ENCODE measurements at places on chromosomes 5 and 9.

GRCh38 chr9:652914-653313 lies 188.6 kb upstream of the DMRT1 start:
- DNase-seq, result no peak

- DNase-seq, result no peak
These were observed 221.3 kb downstream of the NPR3 start for GRCh38 chr5:32932241-32932935.

DNA sequence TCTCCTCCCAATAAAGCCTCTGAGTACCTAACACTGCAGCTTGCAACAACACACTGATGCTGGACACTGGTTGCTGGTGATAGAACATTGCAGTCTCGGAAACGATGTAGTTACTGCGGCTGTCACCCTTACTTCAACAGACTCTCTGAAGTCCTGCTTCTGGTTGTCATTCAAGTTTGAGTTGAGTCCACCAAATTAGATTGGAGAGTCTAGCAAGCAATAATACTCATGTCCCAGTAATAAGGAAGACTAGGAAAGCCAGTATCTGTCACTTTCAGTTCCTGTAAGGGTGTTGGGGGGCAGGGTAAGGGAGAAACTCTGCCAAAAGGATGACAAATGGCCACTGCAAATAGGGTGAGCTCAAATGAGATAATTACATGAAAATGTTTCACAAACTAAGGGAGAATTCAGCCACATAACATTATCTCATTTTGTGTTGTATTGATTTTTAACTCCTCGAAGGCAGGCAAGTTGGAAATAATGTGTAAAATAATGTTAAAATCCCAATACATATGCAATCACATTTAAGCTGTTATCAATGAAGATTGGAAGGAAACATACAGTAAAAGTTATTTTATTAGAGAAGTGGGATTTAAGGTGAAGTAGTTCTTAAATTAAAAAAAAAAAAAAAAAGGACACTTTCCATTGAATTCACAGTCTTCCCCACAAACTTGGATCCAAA lies 849 bp upstream of the IFT74 start:
- DNase-seq, result no peak

GRCh38 chr5:67140413-67140812 lies 56.2 kb downstream of the CD180 start:
- DNase-seq, result no peak

DNA sequence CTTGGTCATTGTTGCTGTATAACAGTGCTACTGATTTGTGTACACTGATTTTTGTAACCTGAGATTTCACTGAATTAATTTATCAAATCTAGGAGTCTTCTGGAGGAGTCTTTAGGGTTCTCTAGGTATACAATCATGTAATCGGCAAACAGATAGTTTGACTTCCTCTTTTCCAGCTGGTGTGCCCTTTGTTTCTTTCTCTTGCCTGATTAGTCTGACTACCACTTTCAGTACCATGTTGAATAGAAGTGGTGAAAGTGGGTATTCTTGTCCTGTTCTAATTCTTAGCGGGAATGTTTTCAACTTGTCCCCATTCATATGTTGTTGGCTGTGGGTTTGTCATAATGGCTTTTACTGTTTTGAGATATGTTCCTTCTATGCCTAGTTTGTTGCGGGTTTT lies 24.7 kb upstream of the RANBP6 start:
- no peak for DNase-seq

DNA sequence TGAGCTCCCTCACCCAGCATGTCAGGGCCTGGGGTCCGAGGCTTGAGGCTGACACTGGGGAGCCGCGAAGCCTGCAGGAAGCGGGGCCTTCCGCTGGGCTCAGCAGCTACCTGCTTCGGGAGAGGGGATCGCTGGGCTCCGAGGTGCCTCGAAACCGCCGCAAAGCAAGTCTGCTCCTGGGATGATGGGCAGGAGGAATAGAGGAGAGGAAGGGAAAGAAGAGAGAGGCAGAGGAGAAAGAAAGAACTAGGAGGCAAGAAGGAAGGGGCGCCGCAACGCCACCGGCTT lies 1.5 kb upstream of the PRDM12 start:
- DNase-seq, result no peak

GRCh38 chr5:92887254-92887653 lies 693.8 kb downstream of the NR2F1-AS1 start:
- DNase-seq, result no peak

DNA sequence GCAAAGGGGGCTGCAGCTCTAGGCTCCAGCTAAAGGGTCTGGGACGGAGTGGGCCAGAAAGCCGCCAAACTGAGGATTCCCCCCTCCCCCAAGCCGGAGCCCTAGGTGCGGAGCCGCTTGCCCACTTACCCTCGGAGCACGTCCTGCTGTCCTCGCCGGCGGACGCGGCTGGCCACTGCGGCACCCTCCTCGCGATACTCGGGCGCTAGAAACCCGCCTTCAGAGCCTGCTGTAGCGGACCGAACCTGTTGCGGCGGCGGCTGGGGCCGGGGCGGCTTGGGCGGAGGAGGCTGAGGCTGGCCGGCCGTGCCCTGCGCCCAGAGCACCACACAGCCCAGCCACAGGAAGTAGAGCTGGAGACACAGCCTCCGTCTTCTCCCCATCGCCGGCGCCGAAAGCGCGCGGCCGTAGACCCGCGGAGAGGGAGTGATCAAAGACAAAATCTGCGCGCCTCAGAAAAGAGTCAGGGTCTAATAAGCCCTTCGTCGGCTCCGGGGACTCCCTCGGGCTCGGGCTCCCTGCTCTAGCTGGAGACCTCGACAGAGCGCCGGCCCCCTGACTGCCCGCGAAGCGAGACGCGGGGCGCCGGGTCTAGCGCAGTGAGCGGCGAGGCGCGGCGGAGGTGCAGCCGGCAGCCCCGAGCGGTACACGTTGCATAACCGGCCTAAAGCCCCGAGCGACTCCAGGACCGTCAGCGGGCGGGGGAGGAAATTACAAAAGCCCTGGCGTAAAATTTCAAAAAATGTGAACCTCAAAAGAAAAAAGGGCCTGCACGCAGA lies 635 bp downstream of the FBN2 start:
- no peak for DNase-seq

All from AG04450 (cell line).